ENCODE measurements at places on chromosomes 12 and 14.

GRCh38 chr14:100673085-100673806 is 53.4 kb upstream of the DLK1 start:
- no peak for DNase-seq

- DNase-seq: no peak
Measured at GRCh38 chr12:77963576-77964178, 133.0 kb downstream of the NAV3 start.

DNA sequence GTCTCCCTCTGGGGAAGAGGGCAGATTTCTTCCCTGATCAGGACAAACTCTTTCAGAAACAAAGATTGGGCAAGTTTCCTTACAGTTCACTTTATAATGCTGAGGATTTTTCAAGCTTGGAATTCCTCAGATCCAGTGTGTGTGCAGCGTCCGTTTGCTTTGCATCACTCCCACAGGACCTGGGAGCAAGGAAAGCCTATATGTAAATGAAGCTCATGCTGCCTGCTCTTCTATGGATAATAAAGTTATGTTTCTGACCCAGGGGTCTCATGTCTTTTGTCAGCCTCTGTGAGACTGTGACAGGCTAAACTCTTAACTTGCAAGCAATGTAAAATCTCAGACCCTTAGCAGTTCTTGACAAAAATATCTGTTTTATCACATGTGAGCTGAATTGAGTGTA is 41.6 kb downstream of the TRHDE start:
- DNase-seq: no peak

GRCh38 chr12:123573870-123574269 is 10.5 kb upstream of the TMED2 start:
- DNase-seq: no peak

DNA sequence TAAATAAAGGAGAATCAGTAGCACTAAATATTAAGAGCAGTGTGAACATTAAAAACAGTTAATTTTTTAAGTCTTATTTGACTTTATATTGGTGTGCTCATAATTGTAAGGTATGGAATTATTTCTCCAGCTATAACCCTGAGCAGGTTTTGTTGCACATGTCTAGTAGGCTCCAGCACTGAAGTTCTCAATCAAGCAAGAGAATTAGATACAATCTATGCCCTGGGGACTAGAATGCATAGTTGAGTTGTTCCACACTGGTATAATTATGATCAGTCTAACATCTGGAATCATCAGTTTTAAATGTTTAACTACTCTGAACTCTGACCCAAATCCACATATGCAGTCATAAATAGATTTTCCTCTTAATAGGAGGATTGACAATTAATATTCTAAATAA is 257.8 kb upstream of the ARHGAP5 start:
- no peak for DNase-seq

GRCh38 chr14:37063467-37064240 is 108.8 kb downstream of the SLC25A21 start:
- no peak for DNase-seq

GRCh38 chr12:79692860-79693577 is 2.3 kb upstream of the PAWR start:
- no peak for DNase-seq

GRCh38 chr12:103765322-103765721 is 75.7 kb downstream of the NT5DC3 start:
- DNase-seq: no peak

Data from stimulated activated CD8-positive, alpha-beta memory T cell treated with anti-CD3 and anti-CD28 coated beads, Interleukin-4, amount 100 ng/mL, for 1 hour (primary cell).